GM10248 (cell line): ENCODE measurements at places on chromosomes 7 and 10.

GRCh38 chr10:78746155-78746763, 322.5 kb upstream of the ZMIZ1 start:
- DNase-seq = no peak

- no peak for DNase-seq
These were observed 5.1 kb upstream of the BAZ1B start for GRCh38 chr7:73526896-73527821.

DNA sequence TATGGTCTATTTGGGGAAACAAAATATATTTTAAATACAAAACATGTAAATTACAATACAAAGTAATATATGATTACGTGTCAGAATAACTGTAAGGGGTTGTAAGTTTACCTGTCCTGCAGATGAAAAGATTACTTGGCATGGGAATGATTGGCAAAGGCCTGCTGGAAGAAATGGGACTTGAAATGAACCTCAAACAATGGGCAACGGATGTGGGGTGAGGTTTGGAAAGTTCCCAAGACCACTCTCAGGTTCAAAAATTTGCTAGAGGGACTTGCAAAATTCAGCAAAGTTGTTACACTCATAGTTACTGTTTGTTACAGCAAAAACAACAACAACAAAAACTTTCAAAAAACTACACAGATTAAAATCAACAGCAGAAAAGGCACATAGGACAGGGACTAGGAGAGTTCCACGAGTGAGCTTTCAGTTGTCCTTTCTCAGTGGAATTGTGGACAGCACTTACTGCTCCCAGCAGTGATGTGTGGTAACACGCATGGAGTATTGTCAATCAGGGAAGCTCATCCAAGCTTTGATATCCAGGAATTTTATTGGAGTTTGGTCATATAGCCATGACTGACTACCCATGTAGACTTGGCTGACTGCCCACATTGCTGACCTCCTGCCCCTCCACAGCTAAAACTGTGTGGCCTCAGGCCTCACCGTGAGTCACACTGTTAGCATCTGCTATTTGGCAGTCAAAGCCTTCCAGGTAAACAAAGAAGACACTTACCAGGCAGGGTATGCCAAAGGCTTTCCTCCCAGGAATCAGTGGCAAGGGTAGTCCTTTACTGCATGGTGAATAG, 43.8 kb downstream of the EXOC6 start:
- DNase-seq = no peak

DNA sequence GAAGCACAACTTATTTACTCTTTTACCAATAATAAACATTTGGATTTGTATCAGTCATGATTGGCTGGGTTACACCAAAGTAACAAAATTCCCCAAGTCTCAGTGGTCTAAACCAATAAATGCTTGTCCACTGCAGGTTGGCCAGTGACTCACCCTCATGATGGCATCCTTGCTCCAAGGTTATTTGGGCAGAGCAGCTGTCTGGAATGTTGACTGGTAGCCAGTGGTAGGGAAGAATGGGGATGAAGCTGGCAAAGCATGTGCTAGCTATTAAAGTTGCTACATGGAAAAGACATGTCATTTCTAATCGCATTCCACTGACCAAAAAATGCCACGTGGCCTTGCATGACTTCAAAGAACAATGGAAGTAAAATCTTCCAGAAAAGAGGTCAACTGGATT, 1168.7 kb upstream of the CELF2 start:
- DNase-seq = no peak

DNA sequence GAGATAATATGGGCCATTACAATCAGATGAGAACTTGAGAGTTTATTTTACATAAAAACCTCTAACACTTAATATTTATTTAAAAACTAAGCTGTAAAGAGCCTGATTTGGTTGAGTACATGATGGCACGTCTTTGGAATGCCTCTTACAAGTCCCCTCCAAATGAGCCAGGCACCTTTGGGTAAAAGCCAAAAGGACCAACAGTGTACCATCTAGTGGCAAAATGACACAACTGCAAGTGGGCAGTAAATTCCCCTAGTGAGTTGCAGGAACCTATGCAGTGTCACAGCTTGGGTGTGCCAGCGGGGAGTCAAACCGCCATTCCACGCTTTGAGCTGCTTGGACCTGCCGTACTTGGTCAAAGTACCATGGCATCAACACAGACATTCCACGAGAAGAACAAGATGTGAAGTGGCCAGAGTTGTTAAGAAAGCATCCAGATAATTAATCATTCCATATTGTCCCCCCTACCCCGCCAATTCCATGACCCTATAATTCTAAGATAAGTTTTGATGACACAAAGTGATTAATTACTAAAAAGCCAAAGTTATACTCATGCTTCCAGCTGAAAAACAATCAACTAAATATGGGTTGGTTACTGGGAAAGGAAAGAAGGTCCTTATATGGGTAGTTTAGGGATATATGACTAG, 115.2 kb downstream of the SORBS1 start:
- DNase-seq = peak; percentile 73

GRCh38 chr10:2703953-2704352, 363.4 kb upstream of the PFKP start:
- no peak for DNase-seq

- no peak for DNase-seq
These were observed 84.5 kb downstream of the DPY19L1 start for GRCh38 chr7:34952822-34953221.

DNA sequence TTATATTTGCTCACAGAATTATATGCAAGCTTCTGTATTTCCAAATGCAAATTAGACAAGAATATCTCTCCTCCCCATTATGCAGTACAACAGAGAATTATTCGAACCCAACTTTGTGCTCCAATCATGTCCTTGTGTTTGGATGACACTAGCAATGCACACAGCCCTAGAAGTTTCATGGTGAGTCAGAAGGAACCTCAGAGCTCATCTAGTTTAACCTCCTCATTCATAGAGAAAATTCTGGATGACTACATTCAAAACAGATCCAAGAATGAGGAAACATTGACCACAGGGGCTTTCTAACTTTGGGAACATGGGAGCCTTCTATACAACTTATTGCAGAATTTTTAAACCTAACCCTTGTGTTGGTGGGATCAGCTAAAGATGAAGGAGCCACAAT, 12.8 kb upstream of the ARID5B start:
- DNase-seq = no peak

- no peak for DNase-seq
These were observed 130.2 kb downstream of the KCNMA1 start for GRCh38 chr10:77507291-77507880.

GRCh38 chr7:3882782-3883181, 581.7 kb downstream of the SDK1 start:
- DNase-seq = no peak

DNA sequence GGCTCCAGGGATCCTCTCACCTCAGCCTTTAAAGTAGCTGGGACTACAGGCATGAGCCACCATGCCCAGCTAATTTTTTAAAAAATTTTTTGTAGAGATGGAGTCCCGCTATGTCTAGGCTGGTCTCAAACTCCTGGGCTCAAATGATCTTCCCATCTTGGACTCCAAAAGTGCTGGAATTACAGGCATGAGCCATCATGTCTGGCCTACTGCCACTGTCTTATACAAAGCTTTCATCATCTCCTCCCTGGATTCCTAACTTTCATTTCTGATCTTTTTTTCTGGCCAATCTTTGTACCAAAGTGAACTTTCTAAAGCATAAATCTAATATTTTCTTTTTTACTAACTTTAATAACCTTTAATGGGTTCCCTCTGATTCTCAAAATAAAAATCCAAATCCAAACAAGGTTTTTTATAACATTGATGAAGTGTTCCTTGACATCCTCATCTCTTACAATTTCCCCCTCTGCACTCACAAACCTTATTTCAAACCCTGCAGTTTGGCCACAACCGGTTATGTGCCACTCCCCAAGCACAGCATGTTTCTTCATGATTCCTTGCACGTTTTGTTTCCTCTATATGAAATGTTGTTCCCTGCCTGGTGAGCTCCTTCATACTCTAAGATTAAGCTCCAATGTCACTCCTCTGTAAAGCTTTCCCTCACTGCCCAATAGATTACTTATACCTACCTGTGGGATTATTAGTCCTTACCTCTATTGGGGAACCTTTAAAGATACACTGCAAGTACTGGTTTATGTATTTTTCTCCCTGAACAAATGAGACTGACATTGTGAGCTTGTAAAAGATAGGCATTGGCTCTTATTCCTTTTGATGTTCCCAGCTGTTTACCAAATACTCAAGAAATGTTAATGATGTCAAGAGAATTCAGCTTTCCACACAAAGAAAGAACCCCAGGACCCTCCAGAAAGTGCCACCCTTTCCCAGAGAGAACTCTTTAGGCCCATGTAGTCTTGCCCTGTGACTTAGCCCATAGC, 101.7 kb downstream of the HOXA1 start:
- no peak for DNase-seq

DNA sequence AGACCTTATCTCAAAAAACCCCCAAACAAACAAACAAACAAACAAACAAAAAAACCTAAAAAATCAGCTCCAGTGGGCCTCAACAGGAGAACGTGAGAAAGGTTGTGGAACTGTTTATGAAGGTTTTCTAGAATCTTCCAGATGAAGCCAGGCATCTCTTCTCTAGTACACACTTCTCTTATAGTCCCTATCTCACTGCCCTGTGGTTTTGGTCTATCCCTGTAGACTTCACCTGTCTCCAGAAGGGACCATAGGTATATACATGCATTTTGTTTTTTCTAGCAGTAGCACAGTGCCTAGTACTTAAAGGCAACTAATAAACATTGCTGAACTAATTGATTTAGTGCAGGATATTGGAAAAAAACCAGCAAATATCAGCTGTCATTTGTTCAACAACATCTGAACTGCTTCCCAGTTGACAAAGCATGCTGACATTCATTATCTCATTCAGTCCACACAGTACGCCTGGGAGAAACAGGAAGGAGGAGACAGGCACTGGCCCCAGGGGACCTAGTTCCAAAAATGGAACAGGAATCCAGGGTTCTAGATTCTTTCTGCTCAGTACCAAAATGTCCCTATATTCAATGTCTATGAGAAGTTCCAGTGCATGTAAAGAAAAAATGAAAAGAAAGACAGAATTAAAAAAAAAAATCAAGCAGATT, 59.8 kb downstream of the C10orf67 start:
- DNase-seq = no peak

DNA sequence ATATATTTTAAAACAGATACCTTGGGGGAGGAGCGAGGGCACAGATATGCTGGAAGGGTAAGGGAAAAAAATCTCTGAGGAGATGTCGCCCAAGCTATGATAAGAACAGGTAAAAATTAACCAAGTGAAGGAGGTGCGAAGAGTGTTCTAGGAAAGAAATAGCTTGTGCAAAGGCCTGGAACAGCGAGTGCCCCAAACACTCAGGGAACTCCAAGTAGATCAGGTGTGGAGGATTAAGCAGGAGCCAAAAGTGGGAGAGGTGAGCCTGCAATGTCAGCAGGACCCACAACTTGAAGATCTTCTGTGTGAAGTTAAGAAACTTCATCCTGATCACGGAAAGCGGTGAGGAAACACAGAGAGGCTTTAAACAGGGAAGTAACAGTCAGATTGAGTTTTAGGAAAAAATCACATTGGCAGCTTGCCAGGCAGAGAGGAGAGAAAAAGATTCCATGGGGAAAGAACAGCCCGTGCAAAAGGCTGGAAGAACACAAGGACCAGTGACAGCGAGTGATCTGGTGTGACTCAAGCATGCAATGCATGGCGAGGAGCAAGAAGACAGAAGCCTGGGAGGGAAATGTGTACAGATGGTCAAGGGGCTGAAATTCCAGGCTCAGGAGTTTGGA, 30.7 kb downstream of the FGF8 start:
- no peak for DNase-seq

DNA sequence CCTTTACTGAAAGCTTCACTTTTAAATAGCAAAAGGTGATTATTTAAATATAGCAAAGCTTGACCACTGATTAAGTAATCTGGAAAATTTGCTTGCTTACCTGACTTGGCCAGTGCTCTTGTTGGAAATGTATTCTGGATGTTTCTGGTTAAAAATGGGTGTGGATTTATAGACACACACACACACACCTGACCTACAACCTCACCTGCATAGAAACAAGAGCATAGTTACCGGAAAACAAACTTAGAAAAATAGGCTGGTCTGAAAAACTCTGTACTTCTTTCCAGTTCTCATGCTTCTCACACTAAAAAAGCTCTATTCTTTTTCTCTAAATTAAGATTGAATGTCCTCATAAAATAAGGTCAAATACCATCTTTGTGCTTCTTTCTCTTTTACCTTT, at the start of gene AGR3:
TSS of gene AGR3 (minus strand) at position 140 of the 400 bp plus-strand sequence. CDS start 3,365 bp downstream, outside the sequence.
- no peak for DNase-seq

- DNase-seq = no peak
These were observed 15.4 kb downstream of the CCDC136 start for GRCh38 chr7:128807191-128807590.

- DNase-seq = no peak
These were observed 1158.0 kb upstream of the C7orf33 start for GRCh38 chr7:147432576-147432975.

DNA sequence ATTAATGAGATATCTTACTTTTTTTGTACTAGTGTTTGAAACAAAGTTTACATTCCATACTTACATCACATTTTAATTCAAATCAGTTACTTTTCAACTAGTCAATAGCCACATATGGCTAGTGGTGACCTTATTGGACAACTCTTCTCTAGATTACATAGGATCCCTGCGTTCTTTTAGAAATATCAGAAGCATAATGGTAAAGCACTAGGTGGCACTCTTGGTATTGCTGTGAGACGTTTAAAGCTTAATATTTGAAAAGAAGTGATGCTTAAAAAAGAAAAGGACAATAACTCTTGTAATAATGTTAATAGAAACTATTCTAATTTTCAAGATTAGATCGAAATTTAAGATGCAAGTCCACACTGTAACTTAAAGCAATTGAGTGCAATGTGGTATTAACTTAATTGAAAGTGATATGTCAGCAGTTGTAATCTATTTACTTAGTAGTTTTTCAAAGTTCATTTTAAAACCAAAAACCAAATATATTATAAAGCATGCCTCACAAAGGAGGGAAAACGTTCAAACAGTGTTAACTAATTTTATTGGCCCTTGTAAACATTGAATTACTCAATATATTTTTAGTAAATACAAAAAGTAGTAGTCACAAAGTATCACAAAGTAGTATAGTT, 339.1 kb downstream of the ATRNL1 start:
- DNase-seq = no peak

DNA sequence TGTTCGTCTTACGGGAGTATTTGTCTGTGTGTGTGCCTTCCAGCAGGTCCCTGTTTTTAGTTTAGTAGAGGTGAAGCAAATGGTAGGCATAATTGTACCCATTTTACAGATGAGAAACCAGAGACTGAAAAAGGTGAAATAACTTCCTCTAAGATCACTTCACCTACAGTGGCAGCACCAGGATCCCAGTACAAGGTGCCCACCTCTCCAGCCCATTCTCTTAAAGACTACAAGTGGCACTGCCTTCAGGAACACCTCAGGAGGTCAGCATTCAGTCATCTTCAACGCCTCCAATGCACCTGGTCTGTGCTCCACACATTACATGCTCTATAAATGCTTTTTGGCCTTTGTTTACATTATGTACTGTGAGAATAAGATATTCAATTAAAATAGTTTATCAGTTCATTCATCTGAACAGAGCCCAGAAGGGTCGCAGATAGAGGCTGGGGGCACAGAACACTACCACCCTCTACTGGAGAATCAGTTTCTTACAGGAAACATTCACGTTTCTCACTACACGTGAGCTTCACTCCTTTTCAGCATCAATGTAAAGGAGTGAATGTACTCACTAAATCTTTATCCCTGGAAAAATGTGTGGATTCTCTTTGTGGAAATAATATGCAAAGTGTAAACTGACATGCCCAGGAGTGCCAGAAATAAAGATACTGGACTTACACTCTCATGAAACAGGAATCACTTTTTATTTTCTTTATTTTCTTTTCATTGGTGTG, 45.5 kb upstream of the ABLIM1 start:
- DNase-seq = peak; percentile 17

GRCh38 chr7:40810274-40810673, 675.5 kb downstream of the SUGCT start:
- DNase-seq = no peak
